PC-3 (cell line): ENCODE measurements at places on chromosomes 7 and 10. TPM values are rescaled to one million over a fixed set of nuclear protein-coding genes. Genes with fewer than 3 reads are reported as not detected.

DNA sequence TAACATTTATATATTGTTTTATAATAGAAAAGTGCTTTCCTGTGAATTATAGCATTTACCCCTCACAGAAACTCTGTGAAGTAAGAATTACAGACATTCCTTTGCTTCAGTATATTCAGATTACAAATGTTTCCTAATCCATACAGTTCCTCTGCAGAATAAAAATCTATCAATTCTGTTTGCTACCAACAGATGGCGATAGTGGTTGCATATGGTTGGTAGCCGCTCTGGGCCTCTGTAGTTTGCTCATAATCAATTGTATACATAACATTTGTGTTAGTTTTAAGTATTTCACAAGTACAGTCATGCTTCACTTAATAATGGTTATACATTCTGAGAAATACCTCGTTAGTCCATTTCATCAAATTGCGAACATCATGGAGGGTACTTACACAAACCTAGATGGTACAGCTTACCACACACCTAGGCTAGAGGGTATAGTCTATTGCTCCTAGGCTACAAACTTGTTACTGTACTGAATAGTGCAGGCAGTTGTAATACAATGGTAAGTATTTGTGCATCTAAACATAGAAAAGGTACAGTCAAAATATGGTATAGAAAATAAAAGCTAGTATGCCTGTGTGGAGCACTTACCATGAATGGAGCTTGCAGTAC, 94.4 kb upstream of the STEAP4 start:
- no peaks in the 10 kb centered on the region for H3K36me3 ChIP-seq
- no peak overlapping the region for H3K4me3 ChIP-seq
- H3K27ac ChIP-seq: no peak overlapping the region
- peak; percentile 51 for DNase-seq

DNA sequence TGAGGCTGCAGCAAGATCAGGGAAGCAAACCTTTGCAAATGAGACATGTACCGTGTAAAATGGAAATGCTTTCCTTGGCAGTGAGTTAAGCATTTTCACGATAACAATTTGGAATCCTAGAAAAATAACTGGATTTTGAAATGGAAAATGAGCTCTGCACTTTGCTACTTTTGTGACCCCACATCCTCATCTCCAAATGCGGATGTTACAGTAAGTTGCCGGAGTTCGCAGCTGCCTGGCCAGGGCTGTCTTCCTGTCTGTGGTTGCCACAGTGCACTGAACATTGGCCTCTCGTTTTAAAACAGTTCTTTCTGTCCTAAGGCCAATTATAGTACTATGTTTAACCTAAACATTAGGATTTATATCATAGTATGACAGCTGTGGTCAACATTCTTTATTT, 136.2 kb upstream of the FZD8 start:
- H3K4me3 ChIP-seq: no peak overlapping the region
- no peak for DNase-seq
- no peak overlapping the region for H3K27ac ChIP-seq

- no peak overlapping the region for H3K4me3 ChIP-seq
- H3K36me3 ChIP-seq: no peaks in the 10 kb centered on the region
- DNase-seq: no peak
- no peaks in the 10 kb centered on the region for H3K4me1 ChIP-seq
- H3K27me3 ChIP-seq: peaks cover 87% of the 10 kb centered on the region
- H3K27ac ChIP-seq: no peak overlapping the region
Observed at GRCh38 chr7:150848111-150848510, 4.2 kb upstream of the AOC1 start.

DNA sequence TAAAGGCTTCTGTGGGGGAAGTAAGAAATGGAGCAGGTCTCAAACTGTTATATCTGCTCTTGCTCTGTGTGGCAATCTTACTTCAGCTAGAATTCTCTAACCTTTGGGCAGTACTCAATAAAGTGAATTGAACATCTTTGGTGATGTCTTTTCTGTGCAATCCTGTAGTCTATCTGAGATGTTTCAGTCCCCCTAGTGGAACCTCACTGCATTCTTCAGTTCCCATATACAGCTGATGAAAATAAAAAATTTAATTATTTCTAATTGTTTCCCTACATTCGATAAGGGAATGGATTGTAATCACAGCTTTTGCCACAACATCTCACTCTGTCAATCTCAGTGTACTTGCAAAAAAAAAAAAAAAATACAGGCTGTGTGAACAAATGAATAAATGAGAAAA, 522.6 kb downstream of the DNAJB9 start:
- no peaks in the 10 kb centered on the region for H3K4me1 ChIP-seq
- no peak overlapping the region for H3K4me3 ChIP-seq
- no peak for DNase-seq
- no peaks in the 10 kb centered on the region for H3K27me3 ChIP-seq

DNA sequence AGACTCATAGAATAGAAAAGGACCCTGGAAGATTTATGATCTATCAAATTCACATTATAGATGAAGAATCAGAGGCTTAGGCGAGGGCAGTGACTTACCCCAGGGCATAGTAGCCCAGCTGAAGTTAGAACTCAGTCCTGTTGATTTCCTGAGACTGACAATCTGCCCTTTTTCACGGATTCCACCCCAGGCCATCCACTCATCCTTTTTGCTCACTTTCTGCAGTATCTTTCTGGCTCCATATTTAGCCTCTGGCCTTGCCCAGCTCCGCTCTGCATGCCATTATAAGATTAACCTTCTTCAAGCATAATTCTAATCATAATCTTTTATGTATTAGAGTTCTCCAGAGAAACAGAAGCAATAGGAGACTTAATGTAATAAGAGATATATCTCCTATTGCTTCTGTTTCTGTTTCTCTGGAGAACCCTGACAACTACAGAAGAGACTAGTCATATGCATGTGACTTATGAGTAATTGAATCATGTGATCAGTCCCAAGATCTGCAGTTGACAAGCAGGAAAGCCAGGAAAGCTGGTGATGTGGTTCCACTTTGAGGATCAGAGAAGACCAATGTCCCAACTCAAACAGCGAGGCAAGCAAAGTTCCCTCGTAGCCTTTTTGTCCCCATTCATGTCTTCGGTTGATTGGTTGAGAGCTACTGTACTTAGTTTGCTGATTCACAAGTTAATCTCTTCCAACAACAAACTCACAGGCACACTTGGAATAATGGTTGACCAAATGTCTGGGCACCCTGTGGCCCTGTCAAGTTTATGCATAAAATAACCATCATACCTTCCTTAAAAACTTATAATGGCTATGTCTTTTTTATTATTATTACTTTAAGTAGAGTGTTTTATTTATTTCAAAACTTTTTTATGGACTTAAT, 412.1 kb downstream of the SUGCT start:
- peak; percentile 37 for DNase-seq
- H3K4me1 ChIP-seq: peaks cover 8% of the 10 kb centered on the region; the same call in 1 of the 2 replicates
- H3K36me3 ChIP-seq: no peaks in the 10 kb centered on the region
- H3K27me3 ChIP-seq: no peaks in the 10 kb centered on the region
- no peak overlapping the region for H3K27ac ChIP-seq

DNA sequence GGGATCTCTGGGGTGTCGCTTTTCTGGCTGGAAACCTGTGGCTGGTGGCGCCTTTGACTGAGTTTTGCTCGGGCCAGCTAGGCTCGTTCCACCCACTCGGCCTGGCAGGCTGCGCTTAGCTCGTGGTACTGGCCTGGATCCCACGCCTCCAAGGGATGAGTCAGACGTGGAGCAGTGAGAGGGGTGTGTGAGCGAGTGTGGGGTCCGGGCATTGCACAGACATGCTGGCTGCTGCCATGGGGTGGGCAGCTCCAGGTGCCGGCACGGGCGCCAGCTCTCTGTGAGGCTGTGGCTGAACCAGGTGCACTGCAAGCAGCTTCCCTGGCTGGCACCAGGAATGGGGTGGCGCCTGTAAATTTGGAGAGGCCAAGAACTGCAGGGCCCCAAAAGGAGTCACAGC, 63.1 kb upstream of the CACNA2D1 start:
- no peak overlapping the region for H3K4me3 ChIP-seq
- peaks cover 25% of the 10 kb centered on the region; the same call in 1 of the 2 replicates for H3K27me3 ChIP-seq
- no peak for DNase-seq
- no peak overlapping the region for H3K27ac ChIP-seq

- no peak overlapping the region for H3K27ac ChIP-seq
- H3K36me3 ChIP-seq: no peaks in the 10 kb centered on the region
- peaks cover 5% of the 10 kb centered on the region; the same call in 1 of the 2 replicates for H3K27me3 ChIP-seq
- no peaks in the 10 kb centered on the region for H3K4me1 ChIP-seq
- DNase-seq: peak; percentile 55
Observed at GRCh38 chr10:84291384-84291783, 37.0 kb upstream of the CCSER2 start.

- peaks cover 8% of the 10 kb centered on the region; the same call in 1 of the 2 replicates for H3K4me1 ChIP-seq
- H3K27me3 ChIP-seq: no peaks in the 10 kb centered on the region
- no peak for DNase-seq
Observed at GRCh38 chr10:91579329-91579985, 53.4 kb downstream of the PPP1R3C start.

- no peaks in the 10 kb centered on the region for H3K27me3 ChIP-seq
- H3K36me3 ChIP-seq: peaks cover 16% of the 10 kb centered on the region
- H3K4me3 ChIP-seq: no peak overlapping the region
- H3K4me1 ChIP-seq: peaks cover 22% of the 10 kb centered on the region
Observed at GRCh38 chr7:151461096-151461941, 21.4 kb upstream of the CRYGN start.

GRCh38 chr10:71494980-71495381, 98.3 kb downstream of the CDH23 start:
- DNase-seq: no peak
- peaks cover 21% of the 10 kb centered on the region for H3K27me3 ChIP-seq
- no peaks in the 10 kb centered on the region for H3K4me1 ChIP-seq
- H3K4me3 ChIP-seq: no peak overlapping the region
- no peaks in the 10 kb centered on the region for H3K36me3 ChIP-seq

DNA sequence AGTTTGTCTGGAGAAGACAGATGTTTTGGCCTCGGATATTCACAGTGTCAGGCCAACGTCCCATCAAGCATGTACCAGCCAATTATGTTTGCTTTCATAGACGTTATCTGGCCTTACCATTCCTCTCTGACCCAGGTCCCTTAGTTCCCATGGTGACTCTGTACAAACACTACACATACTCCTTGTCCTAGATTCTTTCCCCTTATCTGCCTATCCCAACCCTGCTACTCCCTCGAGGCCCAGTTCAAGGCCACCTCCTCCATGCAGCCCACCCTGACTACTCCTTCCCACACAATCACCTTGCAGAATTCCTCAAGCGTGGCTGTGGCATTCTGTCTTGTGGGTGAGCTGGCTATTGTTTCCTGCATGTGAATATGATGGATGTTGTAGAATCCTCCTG, 155.2 kb downstream of the PRKAG2 start:
- no peak overlapping the region for H3K4me3 ChIP-seq
- H3K4me1 ChIP-seq: peaks cover under 1% of the 10 kb centered on the region
- no peak overlapping the region for H3K27ac ChIP-seq
- no peaks in the 10 kb centered on the region for H3K27me3 ChIP-seq

DNA sequence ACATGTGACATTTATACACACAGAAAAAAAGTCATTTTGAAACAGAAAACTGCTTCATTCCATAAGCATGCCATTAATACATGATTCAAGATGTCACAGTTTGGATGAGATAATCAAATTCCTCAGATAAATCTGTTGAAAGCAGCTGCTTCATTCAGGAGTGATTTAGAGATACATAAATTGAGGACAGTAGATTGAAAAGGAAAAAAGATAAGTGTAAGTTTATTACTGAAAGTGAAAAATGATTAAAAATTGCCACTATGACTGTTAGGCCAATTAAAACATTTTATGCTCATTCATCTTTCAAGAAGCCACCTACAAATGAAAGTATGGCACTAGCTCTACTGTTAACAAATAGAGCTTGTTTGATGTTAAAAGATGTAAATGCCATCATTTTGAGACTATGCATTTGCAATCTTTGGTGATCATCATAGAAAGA, 136.9 kb upstream of the CDK6 start:
- no peaks in the 10 kb centered on the region; the same call in 1 of the 2 replicates for H3K36me3 ChIP-seq
- DNase-seq: no peak
- H3K27me3 ChIP-seq: no peaks in the 10 kb centered on the region

GRCh38 chr10:103983367-103983911, 16.5 kb downstream of the SLK start:
- H3K27me3 ChIP-seq: no peaks in the 10 kb centered on the region
- H3K4me1 ChIP-seq: no peaks in the 10 kb centered on the region
- no peak overlapping the region for H3K27ac ChIP-seq
- no peak for DNase-seq

- no peaks in the 10 kb centered on the region for H3K36me3 ChIP-seq
- H3K4me1 ChIP-seq: peaks cover 6% of the 10 kb centered on the region
- H3K27ac ChIP-seq: no peak overlapping the region
- DNase-seq: no peak
Observed at GRCh38 chr10:21512573-21513404, 12.7 kb downstream of the SKIDA1 start.

DNA sequence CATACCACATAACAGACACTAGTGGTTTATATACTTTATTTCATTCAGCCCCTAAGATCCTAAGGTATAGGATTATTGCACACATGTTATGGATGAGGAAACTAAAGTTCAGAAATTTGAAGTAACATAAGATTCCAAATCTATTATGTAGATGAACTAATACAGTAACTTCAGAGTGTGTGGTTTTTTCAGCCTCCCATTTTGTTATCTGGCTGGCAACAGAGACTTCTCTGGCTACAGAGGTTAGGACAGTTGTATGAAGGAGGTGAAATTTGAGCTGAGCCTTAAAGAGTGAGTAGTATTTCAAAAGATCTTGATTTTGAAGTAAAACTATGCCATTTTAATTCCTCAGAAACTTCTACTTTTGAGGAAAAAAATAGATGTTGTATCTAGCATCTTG, 125.4 kb downstream of the MAPK8 start:
- no peak overlapping the region for H3K4me3 ChIP-seq
- H3K27me3 ChIP-seq: peaks cover 19% of the 10 kb centered on the region
- no peak for DNase-seq
- no peaks in the 10 kb centered on the region for H3K36me3 ChIP-seq
- H3K27ac ChIP-seq: no peak overlapping the region

MNX1 gene
- total RNA-seq: 2.6 and 3.7 TPM in 2 replicates

FAM25G gene
- not detected in 2 replicates for total RNA-seq

FAM25A gene
- total RNA-seq: 6.6 and 11.4 TPM in 2 replicates

PDCD11 gene
- 41.9 and 50.9 TPM in 2 replicates for total RNA-seq

ELN gene
- 0.07 TPM in 1 of 2 replicates, not detected in the other for total RNA-seq

ITIH2 gene
- total RNA-seq: not detected in 2 replicates

CRYGN gene
- total RNA-seq: 0.11 TPM in 1 of 2 replicates, not detected in the other

AGBL3 gene
- 1.9 and 2.5 TPM in 2 replicates for total RNA-seq

RNF32 gene
- 1.7 and 2.2 TPM in 2 replicates for total RNA-seq

PLCE1 gene
- 9.2 and 11.4 TPM in 2 replicates for total RNA-seq
